Activated CD8-positive, alpha-beta memory T cell treated with anti-CD3 and anti-CD28 coated beads, Interleukin-2, amount 10 ng/mL, durations not matched to agents 7 days and 5 days (primary cell): ENCODE measurements at places on chromosomes 3 and 15. TPM values are rescaled to one million over a fixed set of nuclear protein-coding genes. Genes with fewer than 3 reads are reported as not detected.

GRCh38 chr3:189787191-189787590, 156.0 kb downstream of the TP63 start:
- DNase-seq = no peak
- H3K27ac ChIP-seq = no peak overlapping the region
- H3K36me3 ChIP-seq = no peaks in the 10 kb centered on the region
- no peaks in the 10 kb centered on the region for H3K27me3 ChIP-seq
- H3K4me3 ChIP-seq = no peak overlapping the region

DNA sequence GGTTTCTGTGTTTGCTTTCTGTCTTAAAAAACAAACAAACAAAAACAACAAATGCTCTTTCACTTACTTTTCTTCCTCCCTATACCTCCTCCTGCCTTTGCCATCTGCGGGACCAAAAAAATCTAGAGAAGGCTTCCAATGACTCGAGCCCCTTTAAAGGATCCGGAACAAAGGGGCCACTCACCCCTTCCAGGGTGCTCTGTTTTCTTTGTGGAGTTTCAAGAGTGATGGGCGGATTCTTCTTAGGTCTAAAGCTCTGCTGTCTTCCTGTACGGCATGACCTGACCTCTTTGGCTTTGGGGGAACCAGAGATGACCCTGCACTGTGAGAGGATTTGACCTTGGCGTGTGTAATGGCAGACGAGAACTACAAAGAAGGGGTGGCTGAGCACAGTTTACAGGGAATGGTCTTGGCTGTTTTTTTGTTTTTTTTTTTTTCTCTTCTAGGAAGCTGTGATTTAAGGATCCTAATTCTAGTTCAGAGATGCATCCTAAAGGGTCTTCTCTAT, 2.2 kb upstream of the MUC20 start:
- no peak for DNase-seq
- H3K27me3 ChIP-seq = peaks cover 19% of the 10 kb centered on the region
- H3K27ac ChIP-seq = no peak overlapping the region
- peaks cover 5% of the 10 kb centered on the region for H3K36me3 ChIP-seq
- peaks cover 8% of the 10 kb centered on the region for H3K4me1 ChIP-seq

CLRN1 gene
- not detected for total RNA-seq

STRC gene
- total RNA-seq = 0.70 TPM

GRK7 gene
- not detected for total RNA-seq

DNA sequence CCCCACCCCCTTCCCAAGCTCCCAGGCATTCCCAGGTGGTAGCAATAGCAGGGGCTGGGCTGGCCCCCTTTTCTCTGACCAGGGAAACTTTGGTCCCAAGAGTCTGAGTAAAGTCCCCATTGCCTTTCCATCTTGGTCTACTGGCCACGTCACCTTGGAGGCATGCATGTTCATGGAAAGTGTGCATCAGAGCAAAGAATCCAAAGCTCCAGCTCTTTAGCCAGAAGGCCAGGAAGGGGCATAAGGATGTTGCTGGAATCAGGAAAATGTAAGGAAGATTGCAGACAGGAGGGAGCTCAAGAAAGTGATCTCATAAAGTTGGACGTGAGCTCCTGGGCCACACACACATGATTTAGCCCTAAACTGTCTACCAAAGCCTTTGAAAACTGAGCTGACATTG, 63.6 kb downstream of the KBTBD12 start:
- no peaks in the 10 kb centered on the region for H3K36me3 ChIP-seq
- no peak overlapping the region for H3K4me3 ChIP-seq
- H3K27me3 ChIP-seq = peaks cover 41% of the 10 kb centered on the region
- DNase-seq = no peak
- H3K4me1 ChIP-seq = no peaks in the 10 kb centered on the region

GRCh38 chr15:62503451-62503850, 338.4 kb upstream of the C2CD4B start:
- DNase-seq = no peak
- H3K36me3 ChIP-seq = no peaks in the 10 kb centered on the region
- no peak overlapping the region for H3K27ac ChIP-seq
- no peaks in the 10 kb centered on the region for H3K27me3 ChIP-seq
- H3K4me1 ChIP-seq = no peaks in the 10 kb centered on the region

ZNF619 gene
- total RNA-seq = 11.0 TPM

FAM81A gene
- 2.5 TPM for total RNA-seq

GRCh38 chr3:160312014-160312624, 86.9 kb downstream of the C3orf80 start:
- H3K27ac ChIP-seq = no peak overlapping the region
- H3K27me3 ChIP-seq = no peaks in the 10 kb centered on the region
- DNase-seq = no peak
- no peaks in the 10 kb centered on the region for H3K4me1 ChIP-seq
- H3K36me3 ChIP-seq = peaks cover 20% of the 10 kb centered on the region

DNA sequence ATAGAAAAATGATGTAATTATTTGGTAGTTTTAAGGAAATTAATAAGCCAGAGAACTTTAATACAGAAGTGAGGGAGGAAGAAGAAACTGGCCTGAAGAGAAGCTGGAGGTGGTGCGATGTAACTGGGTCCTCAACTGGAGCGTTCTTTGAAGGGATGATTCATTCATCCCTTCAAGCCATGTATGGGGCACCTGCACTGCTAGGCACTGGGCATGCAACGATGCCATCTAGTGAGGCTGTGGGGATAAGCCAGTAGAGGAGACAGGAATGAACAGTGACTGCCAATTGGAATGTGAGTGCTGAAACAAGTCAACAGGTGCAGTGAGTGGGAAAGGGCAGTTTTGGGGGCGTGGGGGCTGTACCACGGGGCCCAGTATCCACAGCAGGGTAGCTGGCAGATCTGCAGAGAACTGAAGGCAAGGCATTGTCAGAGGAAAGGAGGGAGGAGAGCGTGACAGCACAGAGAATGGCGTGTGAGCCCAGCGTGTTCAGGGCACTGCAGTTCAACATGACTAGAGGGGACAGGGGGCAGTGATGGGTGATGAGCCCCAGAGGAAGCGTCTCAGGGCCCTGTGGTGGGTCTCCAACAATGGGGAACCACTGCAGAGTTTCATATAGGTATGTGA, 3.8 kb upstream of the KIF23 start:
- peaks cover 3% of the 10 kb centered on the region for H3K36me3 ChIP-seq
- peaks cover 25% of the 10 kb centered on the region for H3K27me3 ChIP-seq
- H3K4me1 ChIP-seq = peaks cover 9% of the 10 kb centered on the region
- no peak overlapping the region for H3K27ac ChIP-seq
- H3K4me3 ChIP-seq = no peak overlapping the region
- DNase-seq = no peak

TMEM45A gene
- total RNA-seq = 0.89 TPM
